ENCODE measurements at places on chromosomes 5 and 9.
A peak's percentile ranks its signal among the peaks of the same experiment; 100 is the strongest.

GRCh38 chr9:37425298-37425752, 2.8 kb downstream of the GRHPR start:
- DNase-seq: no peak

DNA sequence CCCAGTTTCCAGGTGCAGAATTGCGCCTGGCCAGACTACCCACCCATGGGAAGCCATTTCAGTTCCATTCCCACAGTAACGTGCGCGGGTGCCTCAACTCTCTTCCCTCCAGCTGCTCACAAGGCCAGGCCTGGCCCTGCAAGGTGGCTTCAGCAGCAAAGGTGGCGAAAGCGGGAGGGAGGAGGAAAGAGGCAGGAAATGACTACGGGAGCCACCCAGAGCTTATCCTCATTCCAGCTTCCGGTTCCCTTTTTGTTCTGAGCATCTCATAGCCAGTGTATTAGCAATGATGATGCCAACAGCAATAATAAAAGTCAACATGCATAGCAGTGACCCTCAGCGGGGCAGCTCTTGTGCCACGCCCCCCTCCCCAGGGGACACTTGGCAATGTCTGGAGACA, 101.5 kb upstream of the BOD1 start:
- DNase-seq: no peak

DNA sequence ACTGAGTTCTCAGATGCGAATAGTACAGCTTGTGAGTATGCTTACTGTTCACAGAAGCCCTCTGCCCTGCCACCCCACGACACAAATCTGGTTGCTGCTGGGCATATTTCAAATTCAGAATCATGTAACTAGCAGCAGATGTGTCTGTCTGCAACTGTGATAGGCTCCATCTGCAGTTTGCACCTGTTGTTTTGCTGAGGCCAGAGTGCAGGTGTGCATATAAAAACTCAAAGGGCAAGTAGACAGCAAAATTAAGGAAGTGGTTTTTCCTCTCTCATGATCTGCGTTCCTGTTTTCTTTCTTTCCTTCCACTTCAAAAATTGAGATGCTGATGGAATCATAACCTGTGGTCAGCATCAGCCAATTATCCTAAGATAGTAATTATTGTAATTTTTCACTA, 1000.5 kb downstream of the PTPRD start:
- DNase-seq: no peak

DNA sequence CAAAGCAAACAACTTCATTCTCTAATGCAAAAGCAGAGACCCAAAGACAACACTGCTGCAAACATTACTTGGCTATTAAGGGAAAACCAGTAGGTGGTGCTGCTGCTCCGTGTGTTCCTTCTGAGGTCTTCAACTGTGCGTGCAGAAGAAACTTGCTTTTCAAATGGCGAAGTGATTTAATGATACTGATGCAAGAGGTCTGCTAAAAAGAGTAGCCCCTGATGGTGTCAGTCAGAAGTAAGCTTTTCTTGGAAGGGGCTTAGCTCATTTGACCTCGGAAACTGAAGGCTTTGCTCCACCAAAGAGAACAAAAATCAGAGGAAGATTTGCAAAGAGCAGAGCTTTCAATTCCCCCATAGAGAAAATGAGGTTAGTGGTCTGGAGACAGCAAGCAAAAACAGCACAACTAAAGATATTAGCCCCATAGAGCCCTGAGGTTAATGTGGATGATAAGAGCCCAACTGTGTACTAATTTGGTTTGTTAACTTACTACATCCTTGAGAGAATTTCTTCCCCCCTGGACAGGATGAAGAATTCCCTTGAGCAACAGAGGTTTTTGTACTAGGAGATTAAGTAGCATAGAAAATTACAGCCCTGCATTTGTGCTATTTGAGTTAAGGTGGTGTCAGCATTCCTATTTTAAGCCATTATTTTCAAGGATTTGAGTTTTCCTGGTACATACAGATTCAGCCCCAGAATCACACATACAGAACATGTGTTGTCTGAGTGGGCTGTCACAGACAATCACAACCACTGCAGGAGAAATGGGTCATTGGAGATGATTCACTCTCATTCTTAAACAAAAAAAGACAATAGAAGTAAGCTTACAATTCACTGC, 153.2 kb upstream of the C9orf72 start:
- no peak for DNase-seq

- DNase-seq: no peak
These were observed 1.1 kb downstream of the FEM1C start for GRCh38 chr5:115543365-115544042.

- DNase-seq: no peak
These were observed 61.7 kb upstream of the PLPP6 start for GRCh38 chr9:4600368-4600767.

- no peak for DNase-seq
These were observed 3.5 kb upstream of the GBGT1 start for GRCh38 chr9:133167096-133167730.

GRCh38 chr5:39015743-39016586, 58.2 kb downstream of the RICTOR start:
- DNase-seq: no peak

DNA sequence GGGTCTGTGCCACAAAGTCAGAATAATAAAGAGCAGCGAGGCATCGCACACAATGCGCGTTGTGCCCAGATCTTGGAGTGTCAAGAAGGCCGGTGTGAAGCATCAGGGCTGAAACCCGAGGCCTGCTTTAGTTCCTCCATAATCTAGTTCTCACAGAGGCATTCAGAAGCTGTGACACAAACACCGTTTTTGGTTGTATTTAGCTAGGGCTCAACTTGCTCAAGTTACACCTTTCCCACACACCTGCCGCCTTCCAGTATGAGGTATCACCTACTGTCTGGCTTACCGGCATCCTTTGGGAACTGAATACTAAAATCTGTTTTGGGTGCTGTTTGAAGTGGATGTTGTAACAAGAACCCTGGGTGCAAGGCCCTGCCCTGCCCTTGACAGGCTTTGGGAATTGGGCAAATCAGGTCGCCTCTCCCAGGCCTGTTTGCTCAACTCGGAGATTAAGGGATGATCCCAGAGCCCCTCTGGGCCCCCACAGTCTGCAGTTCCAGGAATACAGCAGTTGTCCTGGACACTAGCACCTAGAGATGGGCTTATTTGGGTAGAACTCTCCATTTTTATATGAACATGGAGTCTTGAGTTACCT, 27.0 kb downstream of the SLC25A25 start:
- DNase-seq: no peak

DNA sequence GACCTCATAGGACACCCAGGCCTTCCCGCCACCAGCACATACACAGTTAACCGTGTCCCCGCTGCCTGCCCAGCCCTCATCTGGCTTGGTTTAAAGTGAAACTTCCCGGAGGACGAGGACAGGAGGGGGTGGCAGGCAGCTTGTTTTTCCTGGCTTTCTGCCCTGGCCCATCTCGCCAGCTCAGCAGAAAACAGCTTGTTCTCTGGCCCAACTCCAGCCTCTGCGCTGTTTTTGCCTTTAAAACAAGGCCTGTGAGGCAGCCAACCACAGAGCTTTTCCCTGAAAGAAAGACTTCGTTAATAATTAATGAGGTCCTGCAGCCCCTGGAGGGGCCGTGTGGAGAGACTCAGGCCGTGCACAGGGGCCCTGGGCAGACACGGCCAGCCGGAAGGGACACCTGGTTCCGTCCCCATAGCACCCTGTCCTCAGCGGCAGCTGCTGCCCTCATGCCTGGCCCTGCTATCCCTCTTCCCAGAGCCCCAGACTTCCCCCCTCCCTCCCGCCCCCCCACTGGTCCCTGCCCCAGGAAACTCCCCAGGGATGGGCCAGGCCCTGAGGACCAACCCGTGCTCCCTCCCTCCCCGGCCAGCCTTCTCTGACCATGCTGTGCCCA, 108.7 kb downstream of the RXRA start:
- no peak for DNase-seq

- DNase-seq: no peak
These were observed 8.7 kb downstream of the ASS1 start for GRCh38 chr9:130453487-130453886.

- no peak for DNase-seq
These were observed 83.9 kb downstream of the NR2F1-AS1 start for GRCh38 chr5:93497096-93497495.

DNA sequence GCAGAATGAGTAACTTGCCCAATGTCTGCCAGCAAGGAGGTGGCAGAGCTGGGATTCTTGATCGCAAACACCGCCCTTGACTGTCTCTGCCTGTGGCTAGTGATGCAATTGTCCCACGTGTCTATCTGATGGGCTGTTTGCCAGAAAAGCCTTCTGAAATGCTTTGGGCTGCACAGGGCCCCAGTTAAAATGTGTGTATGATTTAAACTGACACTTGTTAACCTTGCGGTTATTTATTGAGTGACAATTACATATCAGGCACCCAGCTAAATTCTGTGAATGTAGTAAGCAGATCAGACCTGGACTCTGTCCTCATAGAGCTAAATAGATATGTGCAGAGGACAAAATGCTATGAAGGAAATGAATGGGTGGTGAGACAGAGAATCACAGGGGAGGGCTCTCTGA, 11.6 kb upstream of the IL12B start:
- DNase-seq: peak; percentile 17

DNA sequence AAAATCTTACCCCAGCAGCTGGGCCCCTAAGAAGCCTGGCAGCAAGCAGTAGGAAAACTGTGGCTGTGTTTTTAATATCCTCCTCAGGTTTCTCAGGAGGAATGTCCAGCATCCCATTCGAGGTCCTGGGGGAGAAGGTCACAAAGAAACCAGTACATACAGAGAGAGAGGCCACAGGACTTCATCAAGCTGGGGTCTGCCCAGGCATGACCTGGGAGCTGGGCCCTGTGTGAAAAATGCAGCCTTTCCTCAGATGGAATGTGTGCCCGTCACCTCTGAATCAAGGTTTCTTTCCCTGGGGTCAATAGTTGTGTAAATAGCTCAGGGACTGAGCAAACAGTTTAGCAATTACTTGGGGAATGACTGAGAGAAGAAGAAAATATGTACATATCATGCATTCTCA, 33.9 kb upstream of the RAD23B start:
- DNase-seq: no peak

GRCh38 chr9:121663591-121663990, 12.2 kb downstream of the DAB2IP start:
- no peak for DNase-seq

GRCh38 chr9:106020186-106020585, 325.8 kb downstream of the TMEM38B start:
- DNase-seq: no peak

DNA sequence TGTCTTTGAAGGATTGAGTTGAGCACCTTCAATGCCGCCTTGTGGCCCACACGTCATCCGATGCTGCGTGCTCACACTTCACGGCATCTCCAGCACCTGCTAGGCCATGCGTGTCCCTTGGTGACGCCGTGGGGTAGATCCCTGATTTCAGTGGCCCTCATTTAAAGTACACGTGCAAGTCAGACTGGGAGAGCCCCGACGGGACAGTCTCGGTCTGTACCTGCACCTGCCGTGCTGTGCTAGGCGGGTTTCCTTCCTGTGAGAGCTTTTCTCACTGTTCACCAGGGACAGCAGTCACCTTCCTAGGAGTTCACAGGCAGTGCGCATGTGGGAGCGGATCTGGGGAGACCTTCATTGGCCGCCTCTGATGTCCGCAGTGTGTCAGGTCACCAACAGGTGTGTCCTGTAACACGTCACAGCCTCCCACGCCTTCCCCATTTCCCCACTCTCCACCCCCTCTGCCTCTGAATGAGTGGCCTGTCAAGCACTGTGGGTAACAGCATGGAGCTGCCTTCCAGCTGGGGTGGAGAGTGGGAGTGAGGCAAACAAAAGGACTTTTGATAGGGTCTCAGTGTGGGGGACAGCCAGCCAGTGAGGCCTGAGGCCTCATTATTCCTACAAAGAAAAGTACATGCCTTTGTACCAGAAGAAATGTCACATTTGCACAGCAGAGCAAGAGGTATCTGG, 236.4 kb downstream of the FANCC start:
- DNase-seq: no peak

DNA sequence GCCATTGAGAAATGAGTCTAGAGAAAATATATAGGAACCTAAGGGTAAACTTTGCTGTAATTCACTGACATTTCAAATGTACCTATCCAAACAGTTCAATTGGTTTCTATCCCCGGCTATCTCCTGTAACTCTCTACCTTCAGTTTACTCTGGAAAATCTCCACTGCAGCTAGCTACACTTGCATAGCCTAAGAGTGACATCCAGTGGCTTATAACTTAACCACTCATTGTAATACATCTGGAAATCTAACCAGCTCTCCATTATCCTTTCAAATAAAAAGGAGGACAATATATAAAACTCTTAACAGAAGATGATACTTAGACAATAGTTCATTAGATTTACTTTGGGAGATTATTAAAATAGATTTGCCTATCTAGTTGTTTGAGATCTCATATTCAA, 35.3 kb upstream of the SPDL1 start:
- DNase-seq: no peak

GRCh38 chr5:159759791-159760290, 156.4 kb upstream of the ADRA1B start:
- DNase-seq: no peak

DNA sequence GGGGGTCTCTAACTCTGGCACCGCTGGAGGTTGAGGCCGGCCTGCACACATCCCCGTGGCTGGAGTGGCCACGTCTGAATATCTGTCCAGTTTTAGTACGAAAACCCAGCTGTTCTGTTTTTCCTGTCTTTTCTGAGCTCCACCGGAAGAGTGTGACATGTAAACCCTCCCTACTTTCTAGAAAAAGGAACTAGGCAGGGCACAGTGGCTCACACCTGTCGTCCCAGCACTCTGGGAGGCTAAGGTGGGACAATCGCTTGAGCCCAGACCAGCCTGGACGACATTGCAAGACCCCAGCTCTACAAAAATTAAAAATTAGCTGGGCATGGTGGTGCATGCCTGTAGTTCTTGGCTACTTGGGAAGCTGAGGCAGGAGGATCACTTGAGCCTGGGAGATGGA, 8.2 kb upstream of the PHYKPL start:
- no peak for DNase-seq

GRCh38 chr5:40376566-40376965, 303.1 kb upstream of the PTGER4 start:
- DNase-seq: no peak

GRCh38 chr9:91536211-91536691, 112.6 kb upstream of the NFIL3 start:
- DNase-seq: no peak

DNA sequence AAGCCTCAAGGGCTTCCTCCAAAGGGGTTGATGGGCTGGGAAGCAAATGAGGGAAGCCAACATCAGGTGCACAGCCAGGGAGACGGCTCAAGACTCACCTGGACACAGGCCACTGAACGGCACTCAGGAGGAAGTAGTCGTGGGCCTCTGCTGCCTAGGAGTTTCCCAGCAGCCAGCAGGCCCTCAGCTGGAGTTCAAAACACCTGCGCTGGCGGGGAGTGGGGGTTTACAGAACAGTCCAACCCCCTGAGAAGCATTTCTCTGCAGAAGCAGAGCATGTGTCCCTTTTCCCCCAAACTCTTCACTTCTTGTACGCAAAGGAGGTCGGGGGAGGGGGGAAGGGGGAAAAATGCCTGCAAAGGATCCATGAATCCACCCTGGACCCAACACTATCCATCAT, 2.3 kb downstream of the WHRN start:
- no peak for DNase-seq

GRCh38 chr5:127871503-127872153, 168.4 kb downstream of the CCDC192 start:
- no peak for DNase-seq
